ENCODE measurements at places on chromosomes 6 and 20. TPM values are rescaled to one million over a fixed set of nuclear protein-coding genes. Genes with fewer than 3 reads are reported as not detected.

SIRPD gene
- not detected for total RNA-seq

PFDN6 gene
- 110 TPM for total RNA-seq

TFAP2C gene
- 17.1 TPM for total RNA-seq

RIPPLY2 gene
- total RNA-seq: 0.64 TPM

EYA4 gene
- total RNA-seq: 11.4 TPM

SLC17A1 gene
- total RNA-seq: not detected

SERAC1 gene
- total RNA-seq: 3.7 TPM

TLDC2 gene
- total RNA-seq: not detected
